ENCODE measurements at places on chromosomes 1 and 21. TPM values are rescaled to one million over a fixed set of nuclear protein-coding genes. Genes with fewer than 3 reads are reported as not detected.

- no peaks in the 10 kb centered on the region for H3K36me3 ChIP-seq
- no peaks in the 10 kb centered on the region for H3K27me3 ChIP-seq
- H3K27ac ChIP-seq: no peak overlapping the region
- H3K4me1 ChIP-seq: peaks cover 15% of the 10 kb centered on the region
- no peak overlapping the region for H3K4me3 ChIP-seq
Measured at GRCh38 chr1:227731696-227732585, 3.2 kb downstream of the JMJD4 start.

CFAP74 gene
- total RNA-seq: not detected

- H3K36me3 ChIP-seq: no peaks in the 10 kb centered on the region
- H3K4me1 ChIP-seq: peaks cover 5% of the 10 kb centered on the region
- no peak overlapping the region for H3K27ac ChIP-seq
- DNase-seq: peak; percentile 28
- peak overlapping the region; percentile 74 for H3K4me3 ChIP-seq
Measured at GRCh38 chr1:92784021-92784638, 778 bp downstream of the EVI5 start.

- H3K36me3 ChIP-seq: no peaks in the 10 kb centered on the region
- H3K27ac ChIP-seq: no peak overlapping the region
- peak overlapping the region; percentile 81 for H3K4me3 ChIP-seq
- peaks cover 58% of the 10 kb centered on the region for H3K4me1 ChIP-seq
Measured at GRCh38 chr1:77976433-77977076, 2.3 kb downstream of the FUBP1 start.

GRCh38 chr1:163066168-163066567 is 3.0 kb upstream of the RGS4 start:
- DNase-seq: no peak
- no peaks in the 10 kb centered on the region for H3K27me3 ChIP-seq
- H3K27ac ChIP-seq: no peak overlapping the region
- no peak overlapping the region for H3K4me3 ChIP-seq
- no peaks in the 10 kb centered on the region for H3K36me3 ChIP-seq
- H3K4me1 ChIP-seq: peaks cover 26% of the 10 kb centered on the region

- H3K4me3 ChIP-seq: no peak overlapping the region
- H3K36me3 ChIP-seq: no peaks in the 10 kb centered on the region
- no peaks in the 10 kb centered on the region for H3K27me3 ChIP-seq
- H3K27ac ChIP-seq: no peak overlapping the region
Measured at GRCh38 chr1:84944767-84945486, 51.9 kb upstream of the LPAR3 start.

- H3K4me3 ChIP-seq: no peak overlapping the region
- DNase-seq: no peak
- no peaks in the 10 kb centered on the region for H3K4me1 ChIP-seq
- H3K36me3 ChIP-seq: no peaks in the 10 kb centered on the region
- H3K27me3 ChIP-seq: no peaks in the 10 kb centered on the region
- no peak overlapping the region for H3K27ac ChIP-seq
Measured at GRCh38 chr1:56146449-56146848, 432.9 kb downstream of the PLPP3 start.

DNA sequence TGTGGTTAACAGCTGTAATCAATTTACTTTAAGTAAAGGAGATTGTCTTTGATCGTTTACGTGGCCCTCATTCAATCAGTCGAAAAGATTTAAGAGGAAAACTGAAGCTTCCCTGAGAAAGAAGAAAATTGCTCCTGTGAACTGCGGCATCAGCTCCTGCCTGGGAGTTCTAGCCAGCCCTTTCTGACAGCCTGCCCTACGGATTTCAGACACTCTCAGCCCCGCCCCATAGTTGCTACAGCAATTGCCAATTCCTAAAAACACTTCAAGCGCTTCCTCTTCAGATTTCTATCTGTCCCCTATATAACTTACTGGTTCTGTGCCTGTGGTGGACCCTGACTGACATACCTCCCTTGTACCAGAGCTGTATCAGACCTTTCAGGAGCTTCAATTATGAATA is 277.6 kb downstream of the DSCAM start:
- no peak overlapping the region for H3K27ac ChIP-seq
- H3K27me3 ChIP-seq: no peaks in the 10 kb centered on the region
- no peaks in the 10 kb centered on the region for H3K36me3 ChIP-seq
- no peak for DNase-seq
- no peak overlapping the region for H3K4me3 ChIP-seq

DNA sequence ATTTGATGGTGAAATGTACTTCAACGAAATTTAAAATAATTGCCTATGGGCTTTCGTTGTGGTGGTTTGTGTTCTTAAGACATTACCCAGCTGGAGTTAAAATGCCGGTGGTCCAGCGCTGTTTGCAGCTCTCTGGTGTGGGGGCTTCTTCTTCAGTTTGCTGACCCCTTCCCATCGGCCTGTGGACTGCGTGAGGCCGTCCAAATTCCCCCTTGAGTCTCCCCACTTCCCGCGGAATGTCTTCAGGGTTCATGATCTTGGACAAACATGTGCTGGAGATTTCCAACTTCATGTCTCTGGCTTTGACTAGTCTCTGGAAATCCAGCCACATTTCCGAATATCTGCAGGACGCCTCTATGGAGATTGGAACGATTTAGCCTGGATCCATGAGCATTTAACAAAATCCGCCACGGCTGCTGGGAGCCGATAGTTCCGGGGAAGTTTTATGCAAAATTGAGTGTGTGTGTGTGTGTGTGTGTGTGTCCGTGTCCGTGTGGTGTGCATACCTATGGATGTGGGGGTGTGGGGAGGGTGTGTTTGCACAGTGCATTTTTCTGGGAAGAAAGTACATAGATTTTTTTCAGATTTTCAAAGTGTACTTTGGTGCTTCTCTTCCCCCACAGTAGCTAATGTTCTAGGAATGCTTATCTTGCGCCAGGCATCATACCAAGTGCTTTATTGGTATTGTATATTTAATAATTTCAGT is 117.2 kb downstream of the PCP4 start:
- H3K27ac ChIP-seq: no peak overlapping the region
- no peaks in the 10 kb centered on the region for H3K4me1 ChIP-seq
- no peaks in the 10 kb centered on the region for H3K36me3 ChIP-seq

GPR3 gene
- 9.1 TPM for total RNA-seq

WDR64 gene
- total RNA-seq: not detected

- peaks cover 26% of the 10 kb centered on the region for H3K27me3 ChIP-seq
- no peak overlapping the region for H3K27ac ChIP-seq
- H3K4me1 ChIP-seq: peaks cover 44% of the 10 kb centered on the region
- H3K36me3 ChIP-seq: peaks cover 37% of the 10 kb centered on the region
- no peak for DNase-seq
Measured at GRCh38 chr1:55043011-55043410, 3.7 kb downstream of the PCSK9 start.

C1orf105 gene
- total RNA-seq: not detected

DNA sequence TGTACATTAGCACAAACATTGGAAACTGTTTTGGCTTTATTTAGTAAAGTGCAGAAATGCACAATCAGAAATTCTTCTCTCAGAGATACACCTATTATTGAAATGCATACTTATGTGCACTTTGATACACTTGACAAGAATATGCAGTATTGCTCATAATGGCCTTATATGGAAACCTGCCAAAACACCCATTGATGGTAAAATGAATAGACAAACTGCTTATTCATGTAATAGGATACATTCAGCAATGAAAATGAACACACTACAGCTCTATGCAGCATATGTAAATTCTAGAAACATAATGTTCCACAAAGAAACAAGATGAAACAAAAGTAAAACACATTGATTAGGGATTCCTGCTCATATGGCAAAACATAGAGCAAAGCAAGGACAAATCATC is 223.9 kb downstream of the S1PR1 start:
- no peak overlapping the region for H3K4me3 ChIP-seq
- DNase-seq: no peak
- no peak overlapping the region for H3K27ac ChIP-seq
- H3K27me3 ChIP-seq: no peaks in the 10 kb centered on the region
- no peaks in the 10 kb centered on the region for H3K36me3 ChIP-seq

LAMB3 gene
- total RNA-seq: 0.93 TPM

- no peak overlapping the region for H3K27ac ChIP-seq
- H3K4me3 ChIP-seq: no peak overlapping the region
- H3K27me3 ChIP-seq: no peaks in the 10 kb centered on the region
- DNase-seq: no peak
Measured at GRCh38 chr1:211640301-211640630, 35.2 kb downstream of the NEK2 start.

DNA sequence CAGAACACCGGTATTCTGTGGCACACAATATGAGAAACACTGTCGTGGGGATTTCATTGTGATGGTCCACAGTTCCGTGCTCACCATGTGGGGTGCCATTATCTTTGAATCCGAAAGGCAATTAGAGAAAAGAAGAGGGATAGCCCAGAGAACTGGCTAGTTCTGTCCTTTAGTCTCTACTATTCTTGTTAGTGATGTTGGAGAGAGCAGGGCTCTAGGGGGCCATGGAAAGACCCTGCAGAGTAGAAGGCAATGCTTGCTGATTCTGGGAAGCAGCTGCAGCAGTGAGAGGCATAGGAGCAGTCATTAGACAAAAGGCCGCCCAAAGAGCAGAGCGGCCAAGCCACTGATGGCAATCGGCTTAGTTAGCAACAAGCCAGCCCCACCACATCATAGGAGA is 146.3 kb downstream of the TSEN15 start:
- no peak overlapping the region for H3K27ac ChIP-seq
- no peaks in the 10 kb centered on the region for H3K4me1 ChIP-seq
- no peaks in the 10 kb centered on the region for H3K27me3 ChIP-seq
- DNase-seq: peak; percentile 3
- H3K4me3 ChIP-seq: no peak overlapping the region
- H3K36me3 ChIP-seq: no peaks in the 10 kb centered on the region

GRCh38 chr1:21278860-21279845 is 11.1 kb downstream of the ECE1 start:
- no peaks in the 10 kb centered on the region for H3K27me3 ChIP-seq
- H3K36me3 ChIP-seq: no peaks in the 10 kb centered on the region
- no peak for DNase-seq
- H3K4me1 ChIP-seq: peaks cover 8% of the 10 kb centered on the region

Data from GM23338 (cell line).